HepG2 (cell line): ENCODE measurements at places on chromosomes 3 and 15. TPM values are rescaled to one million over a fixed set of nuclear protein-coding genes. Genes with fewer than 3 reads are reported as not detected.

- no peaks in the 10 kb centered on the region for H3K36me3 ChIP-seq
- no peak overlapping the region for H3K27ac ChIP-seq
- peak; percentile 26 for DNase-seq
- H3K4me3 ChIP-seq, result no peak overlapping the region
These were observed 260.4 kb upstream of the P2RY1 start for GRCh38 chr3:152574461-152575079.

DNA sequence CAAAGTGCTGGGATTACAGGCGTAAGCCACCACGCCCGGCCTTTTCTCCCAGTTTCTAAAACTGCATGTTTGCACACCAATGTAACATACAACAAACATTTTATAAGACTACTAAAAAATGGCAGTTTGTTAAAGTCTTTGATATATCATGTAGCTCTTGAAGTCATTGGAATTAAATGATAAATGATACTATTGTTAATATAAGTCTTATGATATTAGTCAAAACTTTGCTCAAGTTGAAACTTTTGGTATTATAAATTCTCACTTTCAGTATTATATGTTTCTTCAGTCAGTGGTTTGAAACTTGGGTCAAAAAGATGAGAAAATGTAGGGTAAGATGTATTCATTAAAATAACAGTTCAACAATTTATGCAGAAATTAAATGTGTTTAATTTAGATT lies 117.6 kb upstream of the TBL1XR1 start:
- H3K4me3 ChIP-seq, result no peak overlapping the region
- no peaks in the 10 kb centered on the region for H3K36me3 ChIP-seq
- H3K27me3 ChIP-seq, result no peaks in the 10 kb centered on the region
- DNase-seq, result no peak

DNA sequence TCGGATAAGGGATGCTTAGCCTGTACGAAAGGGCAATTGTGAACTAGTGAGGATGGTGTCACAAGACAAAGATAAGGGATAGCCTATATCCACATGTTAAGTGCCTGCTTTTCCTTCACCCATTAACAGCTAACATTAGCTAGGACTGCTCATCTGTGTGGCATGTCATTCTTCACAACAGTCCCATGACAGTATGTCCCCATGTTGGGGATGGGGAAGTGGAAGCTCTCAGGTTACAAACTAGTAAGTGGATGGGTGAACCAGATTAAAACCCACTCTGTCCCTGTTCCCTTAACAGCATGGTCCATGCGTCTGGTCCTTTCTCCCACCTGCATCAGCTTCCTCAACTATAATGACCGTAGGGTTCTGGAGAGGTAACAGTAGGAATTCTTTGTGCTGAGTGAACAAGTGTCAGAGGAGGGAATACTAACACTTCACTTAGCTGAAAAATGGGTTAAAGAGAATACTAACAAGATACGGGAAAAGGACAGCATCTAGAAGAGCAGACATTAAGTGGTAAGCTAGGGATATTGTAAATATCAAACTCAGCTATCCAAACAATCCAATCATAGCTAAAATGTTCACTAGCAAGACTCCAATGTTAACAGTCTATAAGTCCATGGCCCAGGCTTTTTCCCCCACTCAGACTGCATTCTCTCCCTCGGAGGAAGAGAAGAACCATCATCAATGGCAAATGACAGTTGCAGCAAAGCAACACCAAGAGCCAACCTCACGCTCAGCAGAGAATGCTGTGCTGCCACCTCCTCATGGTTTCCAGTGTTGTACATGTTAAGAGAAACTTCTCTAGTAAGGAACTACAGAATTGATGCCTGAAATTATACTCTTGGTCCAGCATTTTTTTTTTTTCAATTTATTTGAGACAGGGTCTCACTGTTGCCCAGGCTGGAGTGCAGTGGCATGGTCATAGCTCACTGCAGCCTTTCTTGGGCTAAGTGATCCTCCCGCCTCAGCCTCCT lies 5.0 kb downstream of the RPLP1 start:
- peaks cover 23% of the 10 kb centered on the region; the same call in 2 of the 3 replicates for H3K36me3 ChIP-seq
- H3K27me3 ChIP-seq, result no peaks in the 10 kb centered on the region
- no peak overlapping the region for H3K4me3 ChIP-seq
- peaks cover 45% of the 10 kb centered on the region for H3K4me1 ChIP-seq
- no peak overlapping the region for H3K27ac ChIP-seq

- H3K27ac ChIP-seq, result no peak overlapping the region
- H3K27me3 ChIP-seq, result peaks cover 1% of the 10 kb centered on the region; the same call in 1 of the 2 replicates
- no peak overlapping the region for H3K4me3 ChIP-seq
- no peak for DNase-seq
- no peaks in the 10 kb centered on the region for H3K4me1 ChIP-seq
These were observed 2.5 kb downstream of the OR4F6 start for GRCh38 chr15:101805605-101806345.

DNA sequence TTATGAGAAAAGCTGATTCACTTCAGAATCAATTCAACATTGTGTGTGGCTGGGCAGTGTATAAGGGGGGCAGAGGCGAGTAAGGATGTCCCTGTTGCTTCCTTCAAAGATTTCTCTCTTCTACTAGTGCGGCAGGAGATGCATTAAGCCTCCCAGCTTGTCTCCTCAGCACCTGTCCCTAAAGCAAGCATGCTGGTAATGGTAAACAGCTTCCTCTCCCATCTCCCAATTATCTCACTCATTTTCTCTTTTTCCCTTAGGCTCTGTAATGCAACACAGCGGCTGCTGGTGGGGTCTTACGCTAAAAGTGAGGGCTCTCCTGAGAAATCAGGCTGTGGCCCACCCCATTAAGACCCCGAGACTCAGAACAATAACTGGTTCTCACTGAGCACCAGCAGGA lies 306.4 kb upstream of the ROPN1 start:
- no peak for DNase-seq
- H3K27me3 ChIP-seq, result no peaks in the 10 kb centered on the region
- H3K27ac ChIP-seq, result no peak overlapping the region
- no peaks in the 10 kb centered on the region for H3K36me3 ChIP-seq

GRCh38 chr3:36919439-36920160 lies 25.3 kb downstream of the TRANK1 start:
- H3K36me3 ChIP-seq, result no peaks in the 10 kb centered on the region
- peak overlapping the region; percentile 6 for H3K27ac ChIP-seq
- no peaks in the 10 kb centered on the region; the same call in 1 of the 2 replicates for H3K27me3 ChIP-seq
- peaks cover 44% of the 10 kb centered on the region for H3K4me1 ChIP-seq

DNA sequence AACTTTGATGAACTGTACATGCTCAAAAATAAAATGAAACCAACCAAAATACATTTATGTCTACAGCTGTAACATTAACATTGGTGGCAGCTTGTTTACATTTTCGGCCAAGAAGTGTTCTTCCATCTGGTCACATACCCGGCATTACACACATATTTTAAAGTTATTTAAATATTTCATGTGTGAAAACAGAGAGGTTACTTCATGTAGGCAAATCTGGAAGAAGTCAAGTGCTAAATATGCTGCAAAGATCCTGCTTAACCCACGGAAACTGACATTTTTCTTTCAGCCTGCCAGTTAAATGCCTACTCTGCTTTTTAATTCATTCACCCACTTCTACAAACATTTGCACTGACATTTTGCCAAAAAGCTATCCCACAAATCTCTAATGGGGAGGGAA lies 69.7 kb downstream of the MB21D2 start:
- no peak for DNase-seq
- H3K36me3 ChIP-seq, result no peaks in the 10 kb centered on the region
- H3K27me3 ChIP-seq, result no peaks in the 10 kb centered on the region
- no peak overlapping the region for H3K27ac ChIP-seq
- H3K4me3 ChIP-seq, result no peak overlapping the region
- H3K4me1 ChIP-seq, result peaks cover 28% of the 10 kb centered on the region

DNA sequence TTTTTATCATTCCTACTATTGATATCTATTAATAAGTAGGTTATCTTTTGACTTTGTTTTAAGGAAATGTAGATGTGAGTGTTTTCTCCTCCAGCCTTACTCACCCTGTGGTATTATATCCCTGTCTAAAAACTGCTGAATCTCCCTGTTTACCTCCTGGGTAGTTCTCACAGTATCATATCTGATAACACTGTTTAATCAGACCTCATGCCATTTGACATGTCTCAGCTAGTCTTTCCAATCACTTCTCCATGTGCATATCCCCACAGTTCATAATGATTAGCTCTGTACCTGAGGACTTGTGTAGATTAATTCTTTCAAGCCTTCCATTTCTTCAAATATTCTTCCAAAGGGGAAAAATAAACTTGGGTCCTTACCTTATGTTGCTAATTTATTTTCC lies 30.7 kb downstream of the DUOX2 start:
- DNase-seq, result peak; percentile 35
- peaks cover 24% of the 10 kb centered on the region for H3K4me1 ChIP-seq
- H3K27me3 ChIP-seq, result no peaks in the 10 kb centered on the region
- no peak overlapping the region for H3K4me3 ChIP-seq
- H3K36me3 ChIP-seq, result no peaks in the 10 kb centered on the region
- H3K27ac ChIP-seq, result no peak overlapping the region

GRCh38 chr15:66287461-66288057 lies 5.8 kb upstream of the DIS3L start:
- H3K27ac ChIP-seq, result no peak overlapping the region
- H3K4me3 ChIP-seq, result no peak overlapping the region
- H3K36me3 ChIP-seq, result no peaks in the 10 kb centered on the region
- H3K27me3 ChIP-seq, result no peaks in the 10 kb centered on the region
- H3K4me1 ChIP-seq, result peaks cover 23% of the 10 kb centered on the region
- no peak for DNase-seq

GRCh38 chr15:50247819-50248655 lies 17.5 kb downstream of the HDC start:
- no peaks in the 10 kb centered on the region for H3K27me3 ChIP-seq
- H3K4me3 ChIP-seq, result peak overlapping the region; percentile 1; the same call in 1 of the 2 replicates
- no peak overlapping the region for H3K27ac ChIP-seq
- DNase-seq, result no peak
- H3K4me1 ChIP-seq, result peaks cover 64% of the 10 kb centered on the region

GRCh38 chr3:1374471-1374870 lies 281.6 kb downstream of the CNTN6 start:
- H3K36me3 ChIP-seq, result no peaks in the 10 kb centered on the region
- H3K4me1 ChIP-seq, result no peaks in the 10 kb centered on the region
- no peak overlapping the region for H3K27ac ChIP-seq
- DNase-seq, result no peak
- no peaks in the 10 kb centered on the region for H3K27me3 ChIP-seq
- no peak overlapping the region for H3K4me3 ChIP-seq

- no peak overlapping the region for H3K27ac ChIP-seq
- H3K4me3 ChIP-seq, result no peak overlapping the region
- H3K27me3 ChIP-seq, result peaks cover 40% of the 10 kb centered on the region; the same call in 2 of the 3 replicates
- H3K4me1 ChIP-seq, result no peaks in the 10 kb centered on the region
These were observed 3.1 kb upstream of the CERS3 start for GRCh38 chr15:100531823-100532327.

GRCh38 chr3:161558236-161558635 lies 61.6 kb downstream of the OTOL1 start:
- DNase-seq, result no peak
- H3K36me3 ChIP-seq, result no peaks in the 10 kb centered on the region
- no peak overlapping the region for H3K27ac ChIP-seq
- no peaks in the 10 kb centered on the region for H3K27me3 ChIP-seq

GRCh38 chr15:99645543-99645935 lies 79.8 kb downstream of the MEF2A start:
- no peak overlapping the region for H3K4me3 ChIP-seq
- H3K27me3 ChIP-seq, result no peaks in the 10 kb centered on the region
- H3K27ac ChIP-seq, result no peak overlapping the region
- H3K36me3 ChIP-seq, result no peaks in the 10 kb centered on the region
- DNase-seq, result no peak

DNA sequence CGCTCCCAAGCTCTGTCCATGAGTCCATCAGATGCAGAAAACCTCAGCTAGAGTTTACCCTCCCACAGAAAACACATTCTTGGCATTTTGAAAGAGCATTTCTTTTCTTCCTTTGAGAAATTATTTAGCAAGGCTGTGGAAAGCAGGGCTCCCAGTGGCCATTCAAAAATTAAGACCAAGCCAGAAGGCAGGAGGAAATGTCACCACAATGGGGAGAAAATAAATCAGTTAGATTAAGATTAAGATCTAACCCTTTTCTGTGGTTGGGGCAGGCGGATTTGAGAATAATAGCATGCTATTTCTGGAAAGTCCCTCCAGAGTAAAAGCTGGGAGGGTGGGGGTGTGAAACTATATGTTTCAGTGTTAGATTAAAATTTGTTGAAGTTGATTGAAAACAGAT lies 20.2 kb downstream of the LRIG1 start:
- no peak overlapping the region for H3K4me3 ChIP-seq
- DNase-seq, result peak; percentile 45
- peaks cover 97% of the 10 kb centered on the region for H3K4me1 ChIP-seq
- H3K27me3 ChIP-seq, result no peaks in the 10 kb centered on the region

DNA sequence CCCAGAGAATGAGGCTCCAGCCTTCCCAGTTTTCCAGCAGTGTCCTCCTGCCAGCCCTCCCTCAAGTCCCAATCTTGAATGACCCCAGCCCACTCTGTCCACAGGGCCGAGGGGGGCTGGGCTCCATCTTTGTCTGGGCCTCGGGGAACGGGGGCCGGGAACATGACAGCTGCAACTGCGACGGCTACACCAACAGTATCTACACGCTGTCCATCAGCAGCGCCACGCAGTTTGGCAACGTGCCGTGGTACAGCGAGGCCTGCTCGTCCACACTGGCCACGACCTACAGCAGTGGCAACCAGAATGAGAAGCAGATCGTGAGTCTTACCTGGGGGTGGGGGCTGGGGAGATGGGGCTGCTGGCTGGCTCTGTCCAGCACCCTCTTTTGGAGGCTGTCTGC lies 5.6 kb upstream of the FES start:
- H3K27me3 ChIP-seq, result no peaks in the 10 kb centered on the region
- peaks cover 28% of the 10 kb centered on the region for H3K4me1 ChIP-seq
- H3K4me3 ChIP-seq, result no peak overlapping the region
- H3K27ac ChIP-seq, result no peak overlapping the region
- peaks cover 7% of the 10 kb centered on the region for H3K36me3 ChIP-seq
- DNase-seq, result no peak

- no peak overlapping the region for H3K27ac ChIP-seq
- H3K4me3 ChIP-seq, result no peak overlapping the region
- no peak for DNase-seq
- peaks cover 73% of the 10 kb centered on the region for H3K4me1 ChIP-seq
These were observed 22.8 kb upstream of the FLNB start for GRCh38 chr3:57985176-57985983.

- no peak overlapping the region for H3K4me3 ChIP-seq
- H3K4me1 ChIP-seq, result peaks cover 25% of the 10 kb centered on the region
- no peak overlapping the region for H3K27ac ChIP-seq
- DNase-seq, result no peak
- H3K36me3 ChIP-seq, result peaks cover 3% of the 10 kb centered on the region
These were observed 20.2 kb downstream of the CPOX start for GRCh38 chr3:98573181-98573728.

- no peaks in the 10 kb centered on the region for H3K36me3 ChIP-seq
- no peak for DNase-seq
- no peak overlapping the region for H3K27ac ChIP-seq
- no peaks in the 10 kb centered on the region for H3K27me3 ChIP-seq
- H3K4me3 ChIP-seq, result no peak overlapping the region
These were observed 44.4 kb downstream of the GAP43 start for GRCh38 chr3:115667738-115668065.

- H3K27ac ChIP-seq, result peak overlapping the region; percentile 34
- H3K27me3 ChIP-seq, result peaks cover 4% of the 10 kb centered on the region; the same call in 2 of the 3 replicates
- H3K36me3 ChIP-seq, result no peaks in the 10 kb centered on the region
- H3K4me1 ChIP-seq, result peaks cover 20% of the 10 kb centered on the region
- peak; percentile 36 for DNase-seq
These were observed 51.6 kb upstream of the LCTL start for GRCh38 chr15:66617137-66618090.

- no peak for DNase-seq
- H3K27me3 ChIP-seq, result no peaks in the 10 kb centered on the region
- H3K27ac ChIP-seq, result no peak overlapping the region
- H3K4me1 ChIP-seq, result peaks cover 11% of the 10 kb centered on the region
- peak overlapping the region; percentile 68 for H3K4me3 ChIP-seq
These were observed 721 bp downstream of the MYEF2 start for GRCh38 chr15:48177383-48177765.

The TJP1 gene
- total RNA-seq, result 25.9 and 37.2 TPM in 2 replicates

The LMOD3 gene
- total RNA-seq, result not detected in 2 replicates

The HRH1 gene
- not detected in 2 replicates for total RNA-seq

The SNUPN gene
- 16.4 and 18.3 TPM in 2 replicates for total RNA-seq

The PTH1R gene
- not detected in 2 replicates for total RNA-seq

The DPPA4 gene
- not detected in 2 replicates for total RNA-seq

The POC1A gene
- total RNA-seq, result 20.0 and 22.5 TPM in 2 replicates
